ENCODE measurements at places on chromosomes 2 and 18. TPM values are rescaled to one million over a fixed set of nuclear protein-coding genes. Genes with fewer than 3 reads are reported as not detected.

HOXD13 gene
- total RNA-seq, result not detected

ALK gene
- total RNA-seq, result 0.10 TPM

RSAD2 gene
- total RNA-seq, result 5.1 TPM

IRS1 gene
- 14.5 TPM for total RNA-seq

SLC16A14 gene
- 8.2 TPM for total RNA-seq

CRYGD gene
- total RNA-seq, result not detected

HSBP1L1 gene
- total RNA-seq, result 9.8 TPM

DSG1 gene
- total RNA-seq, result 260 TPM

DNA sequence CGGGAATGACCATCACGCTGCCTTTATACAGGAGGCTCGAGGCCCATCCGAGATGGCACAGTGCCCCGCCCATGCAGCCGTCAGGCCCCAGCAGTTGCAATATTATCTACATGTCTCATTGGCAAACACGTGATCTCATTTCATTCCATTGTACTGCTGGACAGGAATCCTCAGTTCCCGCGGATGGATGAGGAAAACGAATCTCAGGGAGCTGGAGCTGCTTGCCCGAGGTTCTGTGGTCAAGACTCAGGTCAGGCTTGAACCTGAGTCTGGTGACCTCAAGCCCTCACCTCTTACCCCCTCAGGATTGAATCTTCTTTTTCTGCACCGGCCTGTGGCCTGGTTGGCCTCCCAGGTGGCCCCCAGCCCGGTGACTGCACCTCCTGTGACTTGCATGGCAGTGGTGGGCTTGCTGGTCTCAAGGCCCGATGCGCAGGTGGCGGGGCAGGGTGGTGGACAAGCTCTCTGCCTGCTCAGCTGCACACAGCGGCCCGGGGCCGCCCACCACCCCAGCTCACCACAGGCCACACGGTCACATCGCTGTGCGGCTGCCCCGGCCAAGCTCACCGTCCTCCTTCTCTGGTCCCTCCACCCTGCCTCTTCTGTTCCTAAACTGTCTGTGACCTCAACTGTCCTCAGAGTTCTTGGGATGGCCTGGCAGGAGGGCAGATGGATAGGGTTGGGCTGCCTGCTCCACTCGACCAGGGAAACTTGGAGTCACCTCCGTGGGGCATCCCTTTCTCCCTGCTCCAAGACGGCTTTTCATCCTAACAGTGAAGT, 52.0 kb upstream of the HS6ST1 start:
- DNase-seq, result no peak

- no peak for DNase-seq
Measured at GRCh38 chr2:183193904-183194303, 69.7 kb downstream of the NUP35 start.

DNA sequence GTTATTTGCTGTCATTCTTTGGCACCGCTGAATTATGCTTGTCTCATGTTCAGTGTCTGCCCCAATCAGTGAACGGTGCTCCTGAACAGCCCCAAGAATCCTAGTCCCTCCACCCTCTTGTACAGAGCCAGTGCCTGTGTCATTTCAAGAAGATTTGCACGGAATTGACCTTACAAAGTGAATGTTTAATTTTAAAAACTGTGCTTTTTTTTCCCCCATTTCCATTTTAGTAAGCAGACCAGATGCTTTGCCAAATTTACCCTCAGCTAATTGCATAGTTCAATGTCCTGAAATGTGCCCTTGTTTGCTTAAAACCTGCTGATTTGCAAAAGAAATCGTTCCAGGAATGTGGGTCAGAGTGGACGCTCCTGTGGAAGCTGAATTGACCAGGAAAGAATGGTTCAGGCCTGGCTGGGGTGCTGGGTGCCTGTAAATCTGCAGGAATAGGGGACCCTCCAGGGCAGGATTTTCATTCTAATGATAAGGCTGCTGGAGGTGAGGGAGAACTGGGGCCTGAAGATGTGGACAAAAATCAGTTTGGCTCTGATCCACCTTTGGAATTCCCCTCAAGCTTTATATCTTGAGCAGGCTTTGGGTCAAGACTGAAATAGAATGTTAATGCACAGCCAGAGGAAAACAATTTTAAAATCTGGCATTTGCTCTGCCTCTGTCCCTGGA, 20.1 kb downstream of the TMEM17 start:
- peak; percentile 76 for DNase-seq

DNA sequence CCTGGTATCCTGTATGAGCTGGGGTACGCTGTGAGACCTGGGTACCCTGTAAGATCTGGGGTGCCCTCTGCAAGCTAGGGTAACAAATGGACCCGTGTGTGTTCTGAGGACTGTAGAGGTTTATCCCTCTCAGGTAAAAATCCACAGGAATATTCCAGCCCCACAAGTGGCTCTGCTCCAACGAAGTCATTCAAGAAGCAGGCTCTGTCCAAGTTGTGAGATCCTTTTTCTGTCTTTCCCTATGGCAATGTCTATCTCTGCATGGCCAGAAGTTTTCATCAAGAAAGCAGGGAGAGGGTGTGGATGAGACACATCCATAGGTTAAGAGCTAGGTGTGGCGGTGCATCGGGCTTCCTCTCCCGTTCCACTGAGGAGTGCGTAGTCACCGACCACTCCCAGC, 43.0 kb downstream of the PTGR3 start:
- DNase-seq, result no peak

DNA sequence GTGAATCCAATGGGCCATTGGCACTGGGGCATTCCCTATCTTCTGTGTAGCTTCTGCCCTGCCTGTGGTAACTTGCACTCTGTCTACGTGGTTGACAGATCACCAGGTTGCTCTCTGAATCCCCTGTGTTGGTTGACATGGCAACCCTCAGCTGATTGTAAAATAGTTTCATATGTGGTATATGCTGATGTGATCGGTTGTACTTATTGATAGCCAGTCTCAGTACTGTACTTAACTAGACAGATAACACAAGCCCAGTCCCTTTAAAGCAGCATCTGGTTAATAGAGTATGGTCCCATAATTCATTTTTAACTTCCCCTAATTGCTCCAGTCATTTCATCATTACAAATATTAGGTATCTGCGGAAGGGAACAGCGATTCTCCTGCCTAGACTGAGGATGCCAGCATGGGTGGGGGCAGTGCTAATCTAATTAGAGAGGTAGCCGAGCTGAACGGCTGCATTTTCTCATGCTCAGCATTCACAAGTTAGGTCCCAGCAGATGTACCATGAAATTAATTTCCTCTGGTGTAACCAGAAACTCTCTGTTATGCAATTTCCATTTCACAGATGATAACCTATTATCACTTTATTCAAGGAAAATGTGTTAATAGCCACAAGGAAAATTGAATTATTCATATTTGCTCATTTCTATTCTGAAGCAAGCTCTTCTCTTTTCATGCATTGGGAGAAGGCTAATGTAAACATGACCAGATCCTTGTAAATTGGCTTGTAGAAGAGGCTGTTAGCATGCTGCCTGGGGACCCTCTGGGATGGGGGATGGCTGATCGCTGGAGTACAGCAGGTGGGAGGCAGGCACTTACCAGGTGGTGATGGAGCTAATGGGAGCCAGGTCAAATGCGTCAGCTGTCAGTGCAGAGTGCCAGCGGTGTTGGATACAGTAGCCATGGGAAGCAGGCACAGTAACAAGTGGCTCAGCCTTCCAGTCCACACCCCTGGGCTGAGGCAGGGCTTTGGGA, 608.3 kb downstream of the GALR1 start:
- DNase-seq, result no peak

DNA sequence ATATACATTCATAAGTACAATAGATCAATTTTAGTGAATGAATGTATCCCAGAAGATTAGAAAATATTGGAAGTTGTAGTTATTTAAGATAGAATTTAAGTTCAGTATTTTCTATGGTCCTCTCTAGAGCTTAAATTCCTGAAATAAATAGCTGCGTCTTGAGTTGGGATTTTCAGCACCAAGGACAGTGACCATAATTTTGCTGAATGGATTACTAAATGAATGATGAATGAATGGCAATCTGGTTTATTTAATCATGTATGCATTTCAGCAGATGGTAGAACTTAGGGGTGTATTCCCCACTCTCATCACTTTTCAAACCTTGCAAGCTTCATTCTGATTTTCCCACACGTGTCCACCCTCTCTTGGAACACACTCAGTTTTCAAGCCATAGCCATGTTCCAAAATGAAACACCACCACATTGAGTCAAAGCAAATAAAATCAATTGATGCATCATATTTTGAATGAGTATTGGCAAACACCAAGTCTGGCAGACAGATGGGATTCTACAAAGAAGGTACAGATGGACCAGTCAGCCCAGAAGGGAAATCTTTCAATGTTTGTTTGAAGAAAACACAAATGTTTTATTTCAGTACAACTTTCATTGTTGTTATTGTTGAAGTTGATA, 362.2 kb upstream of the NXPH2 start:
- peak; percentile 6 for DNase-seq

- peak; percentile 59 for DNase-seq
Measured at GRCh38 chr2:75055820-75056675, 97.6 kb downstream of the POLE4 start.

- DNase-seq, result no peak
Measured at GRCh38 chr18:46727177-46727576, 29.7 kb downstream of the ST8SIA5 start.

- no peak for DNase-seq
Measured at GRCh38 chr2:162435676-162436075, 91.7 kb downstream of the GCA start.

DNA sequence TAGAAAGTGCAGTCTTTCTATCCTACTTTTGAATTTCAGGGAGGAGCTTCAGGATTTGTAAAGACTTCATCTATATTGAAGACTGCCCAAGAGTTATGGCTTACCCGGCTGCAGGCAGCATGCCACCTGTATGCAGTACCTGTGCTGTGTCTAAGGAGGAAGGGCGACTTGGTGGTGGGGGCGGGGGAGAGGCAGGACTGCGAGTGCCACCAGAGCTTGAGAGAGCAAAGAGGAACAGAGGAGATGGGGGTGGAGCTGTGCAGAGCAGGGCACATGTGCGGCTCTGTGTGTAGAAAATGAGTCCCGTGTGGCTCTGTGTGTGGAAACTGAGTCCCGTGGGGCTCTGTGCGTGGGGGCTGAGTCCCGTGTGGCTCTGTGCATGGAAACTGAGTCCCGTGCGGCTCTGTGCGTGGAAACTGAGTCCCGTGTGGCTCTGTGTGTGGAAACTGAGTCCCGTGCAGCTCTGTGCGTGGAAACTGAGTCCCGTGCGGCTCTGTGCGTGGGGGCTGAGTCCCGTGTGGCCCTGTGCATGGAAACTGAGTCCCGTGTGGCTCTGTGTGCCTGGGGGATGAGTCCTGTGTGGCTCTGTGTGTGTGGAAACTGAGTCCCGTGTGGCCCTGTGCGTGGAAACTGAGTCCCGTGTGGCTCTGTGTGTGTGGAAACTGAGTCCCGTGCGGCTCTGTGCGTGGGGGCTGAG, 43.2 kb downstream of the LDLRAD4 start:
- DNase-seq, result no peak

DNA sequence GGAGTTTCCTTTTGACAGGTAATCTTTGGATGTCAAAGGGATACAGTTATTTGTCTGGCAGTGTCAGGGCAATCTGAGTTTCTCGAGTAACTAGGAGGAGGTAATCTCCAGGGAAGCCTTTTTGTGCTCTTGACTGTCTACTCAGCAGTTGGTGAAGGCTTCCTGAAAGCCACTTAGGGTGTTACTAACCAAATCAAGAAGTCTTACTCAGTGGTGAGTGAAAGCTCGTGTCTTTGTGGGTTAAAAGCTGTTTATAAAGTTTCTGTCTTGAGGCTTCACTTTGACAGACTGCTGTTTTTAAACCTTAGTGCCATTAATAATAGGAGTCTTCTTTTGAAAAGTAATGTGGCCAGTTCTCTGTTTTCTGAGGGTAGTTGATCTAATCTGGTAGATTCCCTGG, 1.7 kb downstream of the THSD7B start:
- DNase-seq, result no peak

- no peak for DNase-seq
Measured at GRCh38 chr18:37565977-37566478, 430 bp upstream of the CELF4 start.

GRCh38 chr18:64332835-64333234, 183.9 kb upstream of the LINC00305 start:
- DNase-seq, result no peak

- DNase-seq, result no peak
Measured at GRCh38 chr2:109133746-109134145, 4.7 kb downstream of the SH3RF3 start.

- DNase-seq, result peak; percentile 56
Measured at GRCh38 chr2:200307724-200308545, 1.4 kb downstream of the SPATS2L start.

Measured in skin of body (tissue), 3 donors.